ENCODE measurements at places on chromosomes 7 and 10.

DNA sequence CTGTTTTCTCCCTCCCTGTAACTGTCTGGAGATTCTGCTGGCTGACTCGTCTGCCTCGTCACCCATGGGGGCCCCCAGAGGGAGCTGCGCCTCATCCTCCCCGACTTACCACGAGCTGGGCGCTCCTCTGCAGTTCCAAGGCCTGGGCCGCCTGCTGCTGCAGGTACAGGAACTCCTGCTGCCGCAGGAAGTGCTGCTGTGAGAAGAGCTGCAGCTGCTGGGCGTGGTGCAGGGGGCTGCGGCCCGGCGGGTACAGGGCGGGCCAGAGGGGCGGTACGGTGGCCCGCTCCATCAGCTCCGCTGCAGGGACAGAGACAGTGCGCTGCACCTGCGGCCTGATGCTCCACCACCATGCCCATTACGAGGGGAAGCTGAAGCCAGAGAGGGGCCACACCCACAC is 47.7 kb downstream of the TNRC18 start:
- DNase-seq, result no peak

DNA sequence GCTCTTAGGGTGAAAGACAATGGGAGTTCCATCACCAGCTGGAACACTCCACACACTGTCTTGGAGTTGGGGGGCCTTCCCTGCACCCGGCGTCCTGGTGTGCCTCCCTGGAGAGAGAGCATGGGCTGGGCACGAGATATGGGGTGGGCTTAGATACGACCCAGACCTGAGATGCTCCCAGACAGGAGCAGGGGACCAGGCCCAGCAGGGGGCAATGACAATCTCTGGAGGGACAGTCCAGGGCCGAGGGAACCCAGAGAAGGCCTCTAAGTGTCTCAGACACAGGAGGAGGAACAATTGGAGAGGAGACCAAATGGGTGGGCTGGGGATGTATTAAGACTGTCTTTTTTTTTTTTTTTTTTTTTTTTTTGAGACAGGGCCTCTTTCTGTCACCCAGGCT is 40.0 kb downstream of the MYL10 start:
- no peak for DNase-seq

DNA sequence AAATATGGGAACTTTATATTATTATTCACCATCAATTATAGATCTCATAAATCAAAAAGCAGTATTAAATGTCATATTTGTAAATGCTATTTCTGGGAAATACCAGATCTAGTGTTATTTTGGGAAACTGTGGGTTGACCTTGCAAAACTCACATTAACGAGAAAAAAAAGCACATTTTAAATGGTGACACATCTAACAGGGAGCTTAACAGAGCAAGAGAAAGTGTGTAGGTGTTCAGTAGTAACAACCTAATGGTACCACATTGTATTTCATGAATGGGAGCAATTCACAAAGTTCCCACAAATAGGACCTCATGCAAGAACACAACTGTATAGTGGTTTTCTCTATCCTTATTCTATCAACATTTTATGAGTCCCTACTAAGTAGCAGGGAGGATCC is 26.2 kb upstream of the HDAC9 start:
- DNase-seq, result no peak

DNA sequence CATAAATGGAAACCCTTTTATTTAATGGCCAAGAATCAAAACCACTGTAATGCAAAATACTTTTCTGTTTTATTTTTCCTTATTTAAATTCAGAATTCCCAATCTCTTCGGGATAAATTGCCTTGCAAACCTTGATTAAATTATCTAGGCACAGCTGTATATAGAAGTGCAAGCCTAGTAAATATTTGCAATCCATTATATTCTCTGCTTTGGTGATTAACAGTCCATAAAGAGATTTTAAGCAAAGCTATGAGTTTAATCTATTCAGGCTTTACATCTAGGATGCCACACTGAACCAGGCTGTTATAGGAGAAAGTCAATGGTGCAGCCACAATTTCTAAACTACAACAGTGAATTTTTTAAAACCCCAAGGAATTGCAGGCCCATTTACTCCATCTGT is 43.6 kb upstream of the THSD7A start:
- no peak for DNase-seq

DNA sequence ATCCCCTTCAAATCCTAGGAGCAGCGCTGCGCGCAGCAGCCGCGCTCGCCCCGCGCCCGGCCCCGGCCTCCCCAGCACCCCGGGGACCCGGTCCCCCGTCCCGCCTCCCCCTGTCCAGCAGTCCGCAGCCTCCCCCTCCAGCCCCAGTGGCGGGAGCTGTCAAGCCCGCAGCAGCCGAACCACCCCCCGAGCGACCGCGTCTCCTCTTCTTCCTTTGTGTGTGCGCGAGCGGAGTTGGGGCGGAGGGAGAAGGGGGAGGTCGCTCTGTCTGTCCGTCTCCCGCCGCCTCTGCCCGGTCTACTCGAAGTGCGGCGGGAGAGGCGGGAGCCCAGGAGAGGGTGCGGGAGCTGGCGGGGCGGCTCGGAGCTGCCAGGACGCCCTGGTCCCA is 375 bp upstream of the CHN2 start:
- no peak for DNase-seq
